ENCODE measurements at places on chromosomes 1 and 21. TPM values are rescaled to one million over a fixed set of nuclear protein-coding genes. Genes with fewer than 3 reads are reported as not detected.
A peak's percentile ranks its signal among the peaks of the same experiment; 100 is the strongest.

The AGT gene
- total RNA-seq = not detected

DNA sequence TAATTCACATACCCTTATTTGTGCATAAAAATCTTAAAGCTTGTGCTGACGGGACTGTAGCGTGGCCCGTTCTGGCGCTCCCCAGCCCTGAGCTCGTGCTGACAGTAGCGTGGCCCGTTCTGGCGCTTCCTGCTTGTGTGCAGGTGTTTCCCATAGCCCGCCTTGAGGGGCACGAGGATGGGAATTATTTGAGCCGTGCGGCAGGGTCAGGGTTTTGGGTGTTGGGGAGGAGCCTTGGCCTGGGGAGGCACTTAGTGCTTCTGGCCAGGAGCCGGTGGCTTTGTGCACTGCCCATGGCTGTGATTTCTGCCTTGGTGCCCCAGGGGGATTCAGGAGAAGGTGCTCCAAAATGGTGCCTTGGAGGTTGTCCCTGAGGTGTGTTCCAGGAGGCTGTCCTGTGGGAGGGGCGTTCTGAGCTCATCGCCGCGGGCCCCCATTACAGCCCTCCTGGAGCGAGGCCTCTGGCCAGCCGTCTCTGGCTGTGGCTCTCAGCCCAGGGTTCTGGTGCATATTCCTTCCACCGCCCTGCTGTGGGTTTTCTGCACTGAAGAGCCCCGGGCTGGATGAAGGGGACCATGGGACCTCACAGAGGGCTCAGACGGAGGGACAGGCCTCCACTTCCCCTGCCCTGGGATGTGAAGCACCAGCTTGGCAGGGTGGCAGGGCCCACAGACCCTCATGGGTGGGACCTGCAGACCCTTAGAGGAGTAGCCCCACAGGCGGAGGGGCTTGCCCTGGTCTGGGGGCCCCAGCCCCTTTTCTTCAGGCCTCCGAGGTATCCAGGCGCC lies 6.6 kb downstream of the SLX9 start:
- no peak for DNase-seq

The KIF14 gene
- total RNA-seq = 0.40 TPM

The ARMH1 gene
- total RNA-seq = 25.5 TPM

DNA sequence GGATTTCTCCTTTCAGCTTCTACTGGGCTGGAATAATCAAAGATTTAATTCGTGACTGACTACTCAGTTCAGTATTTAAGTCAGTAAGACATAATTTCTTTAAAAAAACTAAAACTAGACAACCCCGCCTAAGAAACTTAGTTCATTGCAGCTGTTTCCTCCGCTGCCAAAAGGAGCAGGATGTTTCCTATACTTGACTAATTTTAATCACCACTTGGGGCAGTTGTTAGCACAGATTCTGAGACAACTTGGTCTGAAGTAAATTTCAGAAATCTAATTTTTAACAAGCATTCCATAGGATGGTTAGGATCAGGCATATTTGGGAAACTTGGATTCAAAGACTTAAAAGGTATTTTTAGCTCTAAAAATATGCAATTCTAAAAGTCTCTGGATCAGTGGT lies 34.0 kb downstream of the EPRS1 start:
- no peak for DNase-seq

DNA sequence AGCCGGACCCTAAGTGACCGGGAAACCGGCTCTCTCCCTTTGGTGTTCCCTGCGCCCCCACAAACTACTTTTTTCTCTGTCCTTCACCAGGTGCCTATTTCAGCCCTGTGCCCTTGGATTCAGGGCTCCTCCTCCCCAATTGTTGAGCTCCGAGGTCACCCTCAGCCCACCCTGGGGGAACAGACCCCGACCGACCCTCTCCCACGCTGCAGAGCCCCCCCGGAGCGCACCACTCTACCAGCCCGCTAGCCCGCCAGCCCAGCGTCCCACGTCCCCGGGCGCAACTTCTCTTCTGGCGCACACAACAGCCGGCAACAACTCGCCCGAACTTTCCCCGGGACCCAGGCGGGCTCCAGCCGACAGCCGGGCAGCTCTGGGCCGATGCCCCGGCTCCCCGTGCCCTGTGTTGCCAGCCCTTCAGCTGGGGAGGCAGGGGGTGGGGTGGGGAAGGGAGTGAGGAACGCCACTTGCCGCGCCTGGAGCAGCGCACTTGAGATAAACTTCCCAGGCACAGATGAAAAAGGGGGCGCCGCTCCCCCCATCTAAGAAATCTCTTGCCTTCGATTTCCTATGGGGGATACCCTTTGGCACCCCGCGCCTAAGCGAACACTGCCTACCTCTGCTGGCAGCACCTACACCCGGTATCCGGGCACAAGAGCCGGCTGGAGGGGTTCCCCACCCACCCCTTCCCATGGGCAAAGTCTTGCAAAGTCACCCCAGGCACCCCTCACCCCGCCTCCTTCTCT lies 997 bp downstream of the CASZ1 start:
- DNase-seq = no peak

DNA sequence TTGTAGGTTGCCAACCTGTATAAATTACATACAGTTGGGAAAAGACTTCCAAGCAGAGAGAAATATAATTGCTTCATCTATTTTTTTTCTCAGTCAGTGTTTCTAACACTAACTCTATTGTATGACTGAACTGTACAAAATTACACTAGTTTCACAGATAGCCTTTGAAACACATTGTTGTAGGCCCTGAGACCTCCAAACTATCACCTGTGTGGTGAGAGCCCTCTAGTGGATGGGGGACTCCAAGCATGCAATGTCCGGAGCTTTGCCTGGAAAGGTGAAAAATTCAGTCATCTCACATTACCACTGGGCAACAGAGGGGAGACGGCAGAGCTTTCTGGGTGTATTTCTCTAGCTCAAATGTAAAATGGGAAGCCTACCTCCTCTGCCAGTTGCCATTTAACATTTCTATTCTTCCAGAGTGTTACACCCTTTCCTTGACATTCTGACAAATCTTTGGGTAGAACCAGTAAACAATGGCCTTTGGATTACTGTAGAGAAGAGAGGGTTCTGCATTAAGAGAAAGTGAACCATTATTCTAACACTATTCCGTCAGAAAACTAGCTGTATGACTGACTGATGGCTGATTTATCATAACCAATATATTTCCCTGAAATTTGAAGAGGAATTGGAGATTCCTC lies 212.2 kb downstream of the LYPLAL1 start:
- peak; percentile 36 for DNase-seq

DNA sequence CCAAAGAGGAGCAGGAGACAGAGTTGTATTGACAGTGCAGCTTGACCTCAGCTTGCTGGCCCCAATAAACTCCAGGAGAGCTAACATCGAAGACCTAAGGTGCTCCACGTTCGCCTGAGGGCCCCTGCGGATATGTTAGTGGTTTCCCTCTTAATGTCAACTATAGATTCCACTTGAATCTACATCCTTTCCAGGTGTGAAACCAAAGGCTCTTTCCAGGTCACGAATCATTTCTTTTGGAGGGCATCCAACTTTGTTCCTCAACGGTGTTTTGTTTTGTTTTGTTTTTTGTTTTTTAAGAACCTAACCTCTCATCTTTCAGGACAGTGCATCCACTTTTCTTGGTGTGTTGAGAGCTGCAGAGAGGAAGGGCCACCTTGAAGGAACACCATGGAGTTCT lies 267.6 kb upstream of the SGIP1 start:
- DNase-seq = no peak

The FRRS1 gene
- 1.0 TPM for total RNA-seq

The CELA2A gene
- not detected for total RNA-seq

DNA sequence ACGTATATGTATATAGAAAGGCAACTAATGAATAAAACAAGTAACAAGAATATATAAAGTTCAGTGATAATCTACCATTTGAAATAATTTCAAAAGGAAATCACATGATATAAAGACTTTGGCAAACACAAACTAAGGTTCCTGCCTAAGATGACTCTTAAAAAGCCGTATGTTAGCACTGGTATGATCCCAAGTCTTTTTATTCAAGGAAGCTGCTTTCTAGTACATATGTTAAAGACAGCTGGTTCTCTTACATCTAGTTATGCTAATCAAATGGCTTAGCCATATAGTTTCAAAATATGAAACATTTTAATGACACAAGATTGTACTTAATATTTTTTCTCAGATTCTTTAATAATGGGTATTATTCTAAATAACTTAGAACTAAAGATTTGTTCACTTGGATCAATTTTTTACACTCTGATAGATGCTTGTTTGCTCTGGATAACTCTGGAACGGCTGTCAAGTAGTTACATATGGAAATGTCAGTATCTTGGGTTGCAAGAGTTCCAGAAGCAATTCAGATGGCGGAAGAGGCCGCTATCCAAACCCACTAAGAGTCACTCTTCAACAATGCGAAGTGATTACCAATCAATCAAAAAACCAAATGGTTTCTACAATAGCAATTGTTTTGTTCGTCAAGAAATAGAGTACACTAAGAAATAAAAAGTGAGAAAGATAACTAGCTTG lies 21.4 kb downstream of the STX6 start:
- DNase-seq = no peak

GRCh38 chr1:236502579-236502971 lies 21.2 kb upstream of the LGALS8 start:
- DNase-seq = no peak

DNA sequence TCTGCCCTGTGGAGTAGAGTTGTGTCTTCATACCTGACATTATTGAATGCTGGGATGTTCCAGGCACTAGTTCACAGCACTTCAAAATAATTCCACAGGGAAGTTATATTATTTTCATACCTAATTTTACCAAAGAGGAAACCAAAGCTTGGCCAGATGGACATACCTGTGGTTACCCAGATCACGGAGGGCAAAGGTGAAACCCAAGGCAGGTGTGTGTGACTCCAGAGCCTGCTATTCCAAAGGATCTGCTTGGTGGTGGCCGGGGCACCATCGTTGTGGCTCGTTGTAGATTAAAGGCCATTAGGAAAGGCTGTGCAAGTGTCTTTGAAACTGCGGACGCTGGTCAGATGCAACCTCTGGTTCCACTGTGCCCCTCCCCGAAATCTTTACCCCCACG lies 108.6 kb downstream of the ZBTB18 start:
- no peak for DNase-seq

The OR2T10 gene
- not detected for total RNA-seq

The FAM177B gene
- not detected for total RNA-seq

The MTARC2 gene
- 0.33 TPM for total RNA-seq

DNA sequence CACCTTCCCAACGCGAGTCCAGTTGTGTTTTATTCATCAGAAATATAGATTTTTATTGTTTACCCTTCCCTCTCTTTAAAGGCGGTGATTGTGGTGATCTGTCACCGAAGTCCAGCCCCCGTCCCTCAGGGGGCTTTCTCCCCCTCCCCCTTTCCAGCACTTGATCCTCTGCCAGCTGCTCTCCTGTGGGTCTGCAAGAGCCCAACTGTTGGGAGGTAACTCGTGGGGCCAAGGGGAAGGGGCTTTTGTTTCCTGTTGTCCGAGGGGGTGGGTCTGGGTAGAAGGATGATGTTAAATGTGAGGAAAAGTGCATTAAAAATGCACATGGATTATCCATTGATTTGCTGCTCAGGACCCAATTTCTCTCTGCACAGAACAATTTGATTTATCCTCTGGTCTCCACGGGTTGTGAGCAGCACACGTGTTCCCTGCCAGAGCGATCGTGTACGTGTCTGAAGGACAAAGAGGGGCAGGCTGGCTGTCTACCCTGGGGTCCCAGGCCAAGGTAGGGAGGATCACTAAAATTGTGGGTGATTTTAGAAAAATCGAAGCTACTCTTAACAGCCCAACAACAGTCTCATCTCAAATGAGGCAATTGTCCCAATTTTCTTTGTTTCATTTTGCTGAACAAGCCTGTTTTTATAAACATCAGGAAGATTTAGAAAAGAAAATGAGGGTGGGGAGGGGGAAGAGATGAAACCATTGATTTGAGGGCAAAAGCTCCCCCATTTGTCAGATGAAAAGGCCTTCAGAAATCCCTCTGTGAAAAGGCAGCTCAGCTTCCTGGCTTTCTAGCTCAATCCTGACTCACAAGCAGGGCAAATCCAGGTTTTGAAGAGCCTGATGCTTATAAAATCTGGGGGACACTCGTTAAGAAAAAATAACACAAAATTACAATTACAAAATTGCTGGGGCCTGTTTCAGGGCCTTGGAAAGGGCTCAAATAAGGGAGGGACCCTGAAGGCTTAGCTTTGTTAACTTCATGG lies 176.2 kb downstream of the RHOU start:
- DNase-seq = no peak

DNA sequence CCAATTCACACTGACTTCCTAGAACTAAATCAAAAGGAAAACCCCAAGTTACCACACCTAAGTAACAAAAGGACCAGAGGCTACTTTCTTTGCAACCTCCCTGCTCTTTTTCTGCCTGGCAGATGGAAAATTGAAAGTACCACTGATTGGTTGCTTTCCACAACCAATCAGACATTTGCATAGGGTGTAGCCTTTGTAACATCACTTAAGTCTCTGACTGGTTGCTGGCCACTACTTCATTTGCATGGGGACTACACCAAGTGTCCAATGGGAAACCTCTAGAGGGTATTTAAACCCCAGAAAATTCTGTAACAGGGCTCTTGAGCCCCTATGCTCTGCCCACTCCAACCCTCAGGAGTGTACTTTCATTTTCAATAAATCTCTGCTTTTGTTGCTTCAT lies 365.0 kb downstream of the LTN1 start:
- DNase-seq = no peak

GRCh38 chr21:32712641-32713040 lies 15.2 kb downstream of the SYNJ1 start:
- DNase-seq = no peak

DNA sequence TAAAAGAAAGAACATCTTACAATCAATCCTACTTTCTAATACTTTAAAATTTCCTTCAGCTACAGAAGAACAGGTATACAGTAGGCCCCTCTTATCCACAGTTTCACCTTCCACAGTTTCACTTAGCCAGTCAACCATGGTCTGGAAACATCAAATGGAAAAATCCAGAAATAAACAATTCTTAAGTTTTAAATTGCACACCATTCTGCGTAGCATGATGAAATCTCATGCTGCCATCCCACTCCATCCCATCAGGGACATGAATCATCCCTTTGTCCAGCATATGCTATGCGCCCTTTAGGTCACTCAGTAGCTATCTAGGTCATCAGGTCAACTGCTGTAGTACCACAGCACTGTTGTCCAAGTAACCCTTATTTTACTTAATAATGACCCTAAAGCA lies 67.7 kb downstream of the HSF2BP start:
- no peak for DNase-seq

GRCh38 chr1:41619511-41620364 lies 135.3 kb upstream of the EDN2 start:
- no peak for DNase-seq

DNA sequence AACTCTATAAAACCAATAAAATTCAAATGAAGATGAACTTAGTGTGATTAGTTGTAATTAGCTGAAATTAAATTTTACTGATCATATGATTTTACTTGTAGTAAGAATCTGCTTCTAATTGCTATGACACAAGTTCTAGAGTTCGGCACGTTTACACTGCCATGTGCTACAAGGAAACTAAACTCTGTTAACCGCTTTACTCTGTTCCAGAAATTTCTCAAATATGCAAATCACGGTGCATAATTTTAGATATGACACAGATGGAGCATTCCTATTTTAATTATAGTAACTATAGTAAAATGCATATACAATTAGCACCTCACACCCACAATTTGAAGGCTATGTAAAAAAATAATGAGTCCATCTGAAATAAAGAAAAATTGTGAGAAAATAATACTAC lies 14.8 kb downstream of the HEATR1 start:
- no peak for DNase-seq

Measured in natural killer cell (primary cell).